Left lung (tissue), 14 donors: ENCODE measurements at places on chromosomes 2 and 18. TPM values are rescaled to one million over a fixed set of nuclear protein-coding genes. Genes with fewer than 3 reads are reported as not detected.

DNA sequence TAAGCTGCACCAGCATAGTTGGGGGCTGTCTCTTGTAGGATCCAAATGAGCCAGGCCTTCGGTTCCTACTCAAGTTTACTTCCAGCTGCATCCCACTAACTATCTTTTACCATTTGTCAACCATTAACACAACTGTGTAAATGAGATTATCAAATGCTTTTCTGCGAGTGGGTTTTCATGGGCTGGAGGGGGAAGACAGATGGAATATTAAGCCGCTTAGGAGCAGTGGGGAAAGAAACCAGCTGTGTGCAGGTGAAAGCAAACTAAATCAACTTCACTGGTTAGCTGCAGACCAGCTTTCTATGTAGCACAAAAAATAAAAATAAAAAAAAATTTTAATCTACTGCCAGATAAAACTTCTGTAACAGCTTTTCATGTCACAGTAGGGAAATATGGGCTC is 307.3 kb upstream of the FBXO11 start:
- H3K4me1 ChIP-seq = peaks cover 18% of the 10 kb centered on the region
- H3K27me3 ChIP-seq = no peaks in the 10 kb centered on the region
- H3K4me3 ChIP-seq = no peak overlapping the region
- H3K36me3 ChIP-seq = no peaks in the 10 kb centered on the region

The MAB21L4 gene
- 20.6 TPM for total RNA-seq

DNA sequence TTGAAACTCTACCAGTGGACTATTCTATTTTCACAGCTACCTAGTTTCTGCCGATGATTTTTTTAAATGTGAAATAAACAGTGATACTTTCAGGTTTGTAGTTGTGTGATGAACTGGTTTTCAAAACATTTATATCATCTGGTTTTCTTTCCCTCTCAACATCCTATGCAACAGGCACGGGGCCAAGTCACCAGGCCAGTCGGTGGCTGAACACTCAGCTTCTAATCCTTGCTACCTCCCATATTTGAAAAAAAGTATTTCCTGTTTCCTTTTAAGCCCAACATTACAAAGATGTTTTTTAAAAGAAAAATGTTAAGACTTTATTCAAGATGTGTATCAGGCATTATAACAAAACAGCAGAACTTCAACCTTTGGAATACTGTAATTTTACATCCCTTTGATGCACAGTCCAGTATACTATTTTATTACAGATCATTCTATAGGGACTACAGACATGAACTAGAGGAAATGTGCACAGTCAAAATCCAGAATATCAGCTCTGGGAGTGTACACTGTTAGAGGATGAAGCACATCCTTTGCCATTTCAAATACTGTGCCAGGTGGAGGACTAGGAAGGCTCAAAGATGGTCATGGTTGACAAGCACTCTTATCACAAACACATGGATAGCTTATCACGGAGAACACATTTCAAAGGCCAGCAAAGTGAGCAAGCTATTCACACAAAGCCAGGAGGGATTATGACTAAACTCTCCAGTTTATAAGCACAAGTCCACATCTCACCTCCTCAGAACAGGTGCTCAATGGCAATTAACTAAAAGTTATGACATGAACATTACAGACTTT is 14.6 kb downstream of the MRPL35 start:
- no peak overlapping the region for H3K4me3 ChIP-seq
- H3K27ac ChIP-seq = no peak overlapping the region
- H3K27me3 ChIP-seq = peaks cover 5% of the 10 kb centered on the region
- H3K4me1 ChIP-seq = peaks cover 6% of the 10 kb centered on the region
- no peak for DNase-seq
- H3K36me3 ChIP-seq = no peaks in the 10 kb centered on the region

DNA sequence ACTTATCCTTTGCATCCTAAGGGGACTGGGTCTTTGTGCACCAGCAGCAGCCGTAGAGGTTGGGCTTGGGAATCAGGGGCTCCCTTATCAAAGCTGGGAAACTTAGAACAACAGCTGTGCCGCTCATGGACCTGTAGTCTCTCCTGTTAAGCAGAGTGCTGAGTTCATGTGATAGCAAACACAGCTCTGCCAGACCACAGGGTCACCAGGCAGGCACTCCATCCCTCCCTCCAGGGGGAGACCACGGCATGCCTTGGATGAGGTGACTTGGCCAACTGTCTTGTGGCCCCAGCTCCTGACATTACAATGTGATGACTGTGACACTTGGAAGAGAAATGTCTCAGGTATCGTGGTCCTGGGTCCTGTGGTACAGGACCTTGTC is 60.0 kb downstream of the DGKD start:
- DNase-seq = no peak
- H3K4me1 ChIP-seq = peaks cover 49% of the 10 kb centered on the region
- peaks cover 11% of the 10 kb centered on the region for H3K36me3 ChIP-seq
- H3K4me3 ChIP-seq = no peak overlapping the region

- no peaks in the 10 kb centered on the region for H3K36me3 ChIP-seq
- H3K4me3 ChIP-seq = no peak overlapping the region
- H3K4me1 ChIP-seq = peaks cover 52% of the 10 kb centered on the region
- H3K27ac ChIP-seq = peak overlapping the region; percentile 63
- no peaks in the 10 kb centered on the region for H3K27me3 ChIP-seq
- DNase-seq = no peak
Measured at GRCh38 chr2:239443666-239444567, 43.1 kb upstream of the HDAC4 start.

DNA sequence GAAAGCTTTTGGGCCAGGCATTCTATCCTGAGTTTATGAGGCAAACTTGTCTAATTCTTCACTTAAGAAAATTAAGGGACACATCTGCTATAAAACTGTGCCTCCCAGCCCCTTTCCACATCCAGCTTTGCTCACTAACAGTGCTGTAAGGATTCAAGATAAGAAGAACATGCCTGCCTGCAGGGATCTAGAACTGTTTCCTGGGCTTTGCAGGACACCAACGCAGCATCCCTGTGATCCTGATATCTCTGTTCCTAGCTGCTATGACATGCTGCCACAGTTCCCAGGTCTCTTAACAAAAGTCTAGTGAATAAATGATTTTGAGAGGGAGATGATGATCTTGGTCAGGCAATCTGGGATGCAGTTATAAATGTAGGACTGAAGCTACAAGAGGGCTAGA is 12.4 kb downstream of the B4GALT6 start:
- H3K27ac ChIP-seq = no peak overlapping the region
- H3K36me3 ChIP-seq = no peaks in the 10 kb centered on the region
- no peak overlapping the region for H3K4me3 ChIP-seq
- H3K27me3 ChIP-seq = no peaks in the 10 kb centered on the region

The KCNG3 gene
- 0.70 TPM for total RNA-seq

DNA sequence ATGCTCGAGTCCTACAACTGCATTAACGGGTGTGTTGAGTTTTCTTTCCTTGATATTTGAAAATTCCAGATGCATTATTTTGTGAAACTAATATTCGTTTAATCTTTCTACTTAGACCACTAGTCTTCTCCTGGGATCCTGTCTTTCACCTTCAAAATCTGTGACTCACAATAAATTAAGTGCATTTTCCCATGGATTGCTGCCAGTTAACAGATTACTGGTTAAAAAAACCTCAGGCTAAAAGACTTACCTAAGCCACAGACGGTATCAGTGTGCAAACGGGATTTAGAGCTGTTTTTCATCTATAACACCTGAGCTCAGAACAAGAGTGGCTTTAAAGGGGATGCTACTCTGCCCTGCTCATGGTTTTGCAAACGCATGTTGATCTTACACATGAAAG is 10.2 kb downstream of the FECH start:
- H3K4me1 ChIP-seq = no peaks in the 10 kb centered on the region
- H3K27ac ChIP-seq = no peak overlapping the region
- H3K27me3 ChIP-seq = no peaks in the 10 kb centered on the region
- H3K36me3 ChIP-seq = no peaks in the 10 kb centered on the region
- no peak for DNase-seq

The POTEC gene
- total RNA-seq = not detected

DNA sequence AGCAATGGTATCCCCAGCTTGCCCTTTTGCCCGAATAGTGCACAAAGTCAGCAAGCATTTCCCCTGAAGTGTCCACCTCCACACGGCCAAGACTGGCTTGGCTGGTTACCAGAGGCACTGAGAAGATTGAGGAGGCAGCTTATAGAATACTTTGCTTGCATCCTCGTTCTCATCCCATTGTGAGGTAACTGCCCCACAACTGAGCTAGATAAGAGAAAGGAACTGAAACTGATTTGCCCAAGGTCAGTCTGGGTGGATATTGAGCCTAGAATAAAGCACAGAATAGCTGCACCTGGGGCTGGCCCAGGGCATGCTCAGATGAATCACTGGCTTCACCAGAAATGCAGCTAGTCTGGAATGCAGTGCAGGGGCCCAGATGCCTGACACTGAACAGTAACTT is 32.7 kb upstream of the MAP4K3 start:
- H3K27ac ChIP-seq = no peak overlapping the region
- H3K27me3 ChIP-seq = no peaks in the 10 kb centered on the region
- no peak for DNase-seq
- H3K4me3 ChIP-seq = no peak overlapping the region
- H3K36me3 ChIP-seq = no peaks in the 10 kb centered on the region
- H3K4me1 ChIP-seq = peaks cover 17% of the 10 kb centered on the region

- no peaks in the 10 kb centered on the region for H3K27me3 ChIP-seq
- DNase-seq = no peak
- no peak overlapping the region for H3K4me3 ChIP-seq
- H3K27ac ChIP-seq = no peak overlapping the region
Measured at GRCh38 chr2:19611491-19612332, 253.3 kb upstream of the OSR1 start.

The NETO1 gene
- total RNA-seq = not detected

GRCh38 chr2:70643715-70644114 is 90.1 kb upstream of the TGFA start:
- H3K4me1 ChIP-seq = no peaks in the 10 kb centered on the region
- DNase-seq = no peak
- no peaks in the 10 kb centered on the region for H3K36me3 ChIP-seq

The IL36RN gene
- not detected for total RNA-seq

The C1QL2 gene
- total RNA-seq = not detected

- H3K36me3 ChIP-seq = no peaks in the 10 kb centered on the region
- peaks cover 61% of the 10 kb centered on the region for H3K4me1 ChIP-seq
- peak; percentile 53 for DNase-seq
- H3K27ac ChIP-seq = peak overlapping the region; percentile 82
Measured at GRCh38 chr18:54260396-54261072, 8.8 kb upstream of the POLI start.

- DNase-seq = no peak
- H3K4me3 ChIP-seq = no peak overlapping the region
- no peak overlapping the region for H3K27ac ChIP-seq
Measured at GRCh38 chr2:31075431-31075830, 62.8 kb downstream of the GALNT14 start.

DNA sequence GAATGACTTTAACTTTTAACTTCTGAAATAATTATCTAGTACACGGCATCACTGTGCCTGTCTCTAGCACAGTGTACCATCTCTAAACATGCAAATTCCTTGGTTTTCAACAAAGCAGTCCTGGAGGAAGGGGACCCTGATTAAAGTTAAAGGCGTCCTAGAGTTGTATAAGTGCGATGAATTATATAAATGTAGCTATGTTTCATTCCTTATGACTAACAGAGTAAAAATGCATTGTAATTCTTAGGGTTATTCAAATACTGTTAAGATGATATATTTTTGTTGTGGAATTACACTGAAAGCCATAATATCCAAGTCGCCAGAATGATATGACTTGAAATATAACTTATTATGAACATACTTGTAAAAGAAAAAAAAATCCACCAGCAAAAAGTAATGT is 544.9 kb upstream of the LINC00305 start:
- H3K36me3 ChIP-seq = no peaks in the 10 kb centered on the region
- H3K27me3 ChIP-seq = no peaks in the 10 kb centered on the region
- no peak overlapping the region for H3K27ac ChIP-seq
- no peak for DNase-seq
- H3K4me1 ChIP-seq = no peaks in the 10 kb centered on the region
